GM04504 (cell line): ENCODE measurements at places on chromosomes 6 and 20.

DNA sequence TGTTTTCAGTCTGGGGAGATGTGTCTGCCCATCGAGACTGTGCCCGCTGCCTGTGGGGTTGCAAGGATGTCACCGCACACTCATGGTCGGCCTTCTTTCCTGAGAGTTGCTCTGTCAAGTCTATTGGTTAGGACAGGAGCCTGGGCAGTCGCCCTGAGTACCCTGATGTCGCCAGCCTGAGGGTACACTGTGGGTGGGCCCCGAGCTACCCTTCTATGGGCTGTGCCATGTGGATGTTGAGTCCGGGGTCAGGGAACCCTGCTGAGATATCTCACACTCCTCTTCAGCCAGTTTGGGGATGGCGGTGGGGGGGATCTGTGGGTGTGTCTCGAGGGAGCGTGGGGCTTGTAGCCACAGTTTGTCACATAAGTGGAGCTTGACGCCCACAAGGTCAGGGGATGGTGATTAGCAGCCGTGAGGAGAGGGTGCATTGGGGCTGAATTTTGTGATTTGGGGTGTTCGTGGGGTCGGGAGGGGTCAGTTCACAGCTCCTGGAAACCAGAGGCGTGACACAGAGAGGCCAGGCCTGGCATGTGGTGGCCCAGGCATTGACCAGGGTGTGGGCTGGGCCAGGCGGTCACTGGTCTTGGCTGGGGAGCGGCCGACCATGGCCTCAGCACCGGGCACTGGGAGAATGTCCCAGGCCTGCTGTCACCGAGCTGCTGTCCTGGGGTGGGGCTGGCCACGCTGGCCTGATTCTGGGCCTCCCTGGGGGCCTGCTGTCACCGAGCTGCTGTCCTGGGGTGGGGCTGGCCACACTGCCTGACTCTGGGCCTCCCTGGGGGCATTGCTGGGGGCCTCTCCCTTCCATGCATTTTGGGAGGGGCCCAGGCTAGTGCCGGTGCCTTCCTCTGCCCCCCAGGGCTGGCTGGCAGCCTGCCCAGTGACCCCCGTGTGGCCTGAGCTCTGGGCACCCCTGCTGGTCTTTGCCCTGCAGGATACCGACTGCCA, 1.6 kb upstream of the NPBWR2 start:
- DNase-seq: no peak

DNA sequence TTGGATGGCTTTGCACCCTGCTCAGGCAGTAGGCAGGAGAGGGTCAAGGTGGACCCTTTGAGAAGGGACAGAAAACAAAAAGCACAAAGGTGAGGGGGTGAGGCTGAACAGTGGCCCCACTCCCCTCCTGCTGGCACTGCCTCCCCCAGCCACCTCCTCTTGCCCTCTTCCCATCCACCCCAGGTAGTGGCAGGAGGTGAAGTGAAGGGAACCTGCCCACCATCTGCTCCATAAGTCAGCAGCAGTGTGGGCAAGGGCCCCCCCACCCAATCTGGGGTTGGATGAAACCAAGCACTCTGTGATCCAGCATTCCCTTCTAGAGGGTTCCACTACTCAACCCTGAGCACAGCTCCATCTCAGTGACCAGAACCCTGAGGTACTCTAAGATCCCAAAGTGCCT, 26.1 kb upstream of the SLC22A7 start:
- DNase-seq: no peak

DNA sequence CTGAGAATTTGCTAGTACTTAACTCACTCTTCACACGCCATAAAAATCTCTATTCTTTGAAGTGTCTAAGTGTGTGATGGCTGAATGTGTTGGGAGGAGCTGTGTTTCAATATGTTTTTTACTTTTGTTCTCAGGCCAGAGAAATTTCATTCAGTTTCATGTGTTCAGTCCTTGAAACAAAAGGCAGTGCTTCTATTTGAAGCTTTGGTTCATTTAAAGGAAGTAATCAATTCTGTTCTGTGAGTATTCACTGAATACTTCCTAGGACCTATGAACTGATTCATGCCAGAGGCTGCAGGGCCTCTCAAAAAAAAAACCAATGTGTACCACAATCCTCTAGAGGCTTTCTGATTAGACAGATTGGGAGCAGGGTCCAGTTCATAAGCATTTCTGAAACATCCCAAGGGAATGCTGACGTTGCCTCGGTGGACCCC, 12.4 kb upstream of the F13A1 start:
- no peak for DNase-seq

DNA sequence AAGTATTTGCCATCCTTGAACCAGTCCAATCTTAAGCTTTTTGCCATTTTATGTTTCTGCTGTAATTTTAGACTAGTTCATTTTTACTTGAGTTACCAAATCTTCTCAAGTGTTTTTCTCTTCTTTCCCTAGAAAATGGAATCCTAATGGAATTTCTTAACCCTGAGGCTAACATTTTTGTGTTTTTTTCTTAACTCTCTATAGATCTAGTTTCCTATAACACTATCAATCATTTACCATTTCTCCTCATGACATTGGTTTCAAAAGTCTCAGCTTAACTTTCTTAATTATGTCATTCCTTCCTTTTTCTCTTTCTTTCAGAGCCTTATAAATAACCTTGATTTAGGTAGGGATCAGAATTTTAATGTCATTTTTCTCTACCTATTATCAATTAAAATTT, 54.8 kb downstream of the SENP6 start:
- DNase-seq: no peak

DNA sequence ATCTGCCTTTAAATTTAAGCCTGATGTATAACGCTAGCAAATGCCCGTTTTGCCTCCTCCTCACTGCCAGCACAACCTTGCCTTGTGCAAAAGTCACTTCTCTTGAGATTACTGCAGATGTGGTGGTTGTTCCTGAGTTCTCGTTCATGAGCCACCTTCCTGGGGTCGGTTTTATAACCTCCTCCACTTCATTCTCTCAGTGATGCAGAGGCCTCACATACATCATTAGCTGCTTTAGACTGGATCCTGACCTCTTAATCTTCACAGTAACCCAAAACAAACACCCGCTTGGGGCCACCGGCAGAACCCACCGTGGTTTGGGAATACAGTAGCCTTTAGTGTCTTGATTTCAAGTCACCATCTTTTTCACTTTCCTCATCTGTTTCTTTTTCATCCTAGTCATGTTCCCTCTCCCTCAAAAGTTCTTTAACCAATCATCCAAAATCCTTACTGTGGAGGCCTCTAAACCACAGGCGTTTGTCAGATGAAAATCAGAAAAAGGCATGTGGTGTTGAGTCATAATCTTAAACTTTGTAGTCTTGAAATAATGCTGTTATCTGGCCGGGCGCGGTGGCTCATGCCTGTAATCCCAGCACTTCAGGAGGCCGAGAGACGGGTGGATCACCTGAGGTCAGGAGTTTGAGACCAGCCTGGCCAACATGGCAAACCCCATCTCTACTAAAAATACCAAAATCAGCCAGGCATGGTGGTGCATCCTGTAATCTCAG, 430.3 kb upstream of the SOX4 start:
- DNase-seq: peak; percentile 15

DNA sequence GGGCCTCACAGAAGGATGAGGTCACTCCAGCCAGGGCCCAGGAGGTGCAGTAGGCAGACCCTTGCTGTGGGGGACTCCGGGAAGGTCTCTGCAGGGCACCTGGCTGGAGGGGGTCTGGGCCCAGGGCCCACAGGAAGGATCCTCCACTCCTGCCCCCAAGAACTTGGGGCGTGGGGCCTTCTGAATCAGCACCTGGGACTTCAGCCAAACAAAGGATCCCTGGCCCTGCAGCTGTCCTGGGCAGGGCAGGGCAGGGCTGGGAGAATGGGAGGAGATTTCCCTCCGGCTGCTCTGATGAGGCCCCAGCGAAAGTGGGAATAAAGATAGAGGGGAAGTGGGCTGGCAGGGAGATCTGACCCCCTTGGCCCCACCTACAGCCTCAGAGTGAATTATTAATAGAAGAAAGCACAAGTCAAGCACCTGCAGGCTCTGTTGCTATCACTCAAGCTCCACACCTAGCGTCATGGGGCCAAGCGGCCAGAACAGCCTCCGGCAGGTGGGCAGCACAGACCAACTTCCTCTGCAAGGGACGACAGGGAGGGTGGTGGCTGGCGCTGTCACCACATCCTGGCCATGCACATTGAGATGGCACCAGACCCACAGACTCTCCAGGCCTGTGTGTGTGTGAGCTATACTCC, 61.6 kb upstream of the MRPS10 start:
- peak; percentile 42 for DNase-seq
